Body of pancreas (tissue), 4 donors: ENCODE measurements at places on chromosomes 4 and X. TPM values are rescaled to one million over a fixed set of nuclear protein-coding genes. Genes with fewer than 3 reads are reported as not detected.
A peak's percentile ranks its signal among the peaks of the same experiment; 100 is the strongest.

Gene KCNIP4
- not detected for total RNA-seq

Gene TNIP3
- not detected for total RNA-seq

Gene SPON2
- 33.5 TPM for total RNA-seq

Gene FAM193A
- 22.7 TPM for total RNA-seq

Gene P2RY8
- 0.78 TPM for total RNA-seq

Gene YY2
- total RNA-seq, result 4.9 TPM

- no peak overlapping the region for H3K27ac ChIP-seq
- H3K4me1 ChIP-seq, result no peaks in the 10 kb centered on the region
- no peaks in the 10 kb centered on the region for H3K27me3 ChIP-seq
- H3K36me3 ChIP-seq, result no peaks in the 10 kb centered on the region
- DNase-seq, result no peak
Measured at GRCh38 chr4:111761531-111761930, 383.7 kb upstream of the FAM241A start.

DNA sequence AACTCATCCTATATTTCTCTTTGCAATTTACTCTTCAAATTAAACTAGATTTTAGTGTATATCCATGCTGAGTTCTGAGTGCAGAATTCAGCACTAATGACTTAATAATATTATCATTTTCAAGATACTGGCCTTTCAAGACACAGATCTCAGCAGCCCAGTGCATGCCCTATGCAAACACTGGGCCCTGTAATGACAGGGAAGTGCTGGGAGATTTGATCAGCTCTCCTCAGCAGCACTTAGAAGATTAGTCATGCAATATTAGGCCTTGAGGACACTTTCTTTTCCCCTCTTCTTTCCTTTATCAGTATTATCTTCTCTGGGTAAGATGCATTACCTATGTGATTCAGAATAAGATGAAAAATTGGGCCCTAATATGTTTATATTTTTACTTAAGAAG is 207.1 kb downstream of the PPP3CA start:
- H3K27me3 ChIP-seq, result no peaks in the 10 kb centered on the region
- H3K36me3 ChIP-seq, result no peaks in the 10 kb centered on the region
- no peaks in the 10 kb centered on the region for H3K4me1 ChIP-seq
- no peak overlapping the region for H3K4me3 ChIP-seq
- no peak for DNase-seq

GRCh38 chr4:134727696-134728095 is 526.1 kb upstream of the PABPC4L start:
- H3K4me1 ChIP-seq, result no peaks in the 10 kb centered on the region
- H3K36me3 ChIP-seq, result no peaks in the 10 kb centered on the region
- no peak overlapping the region for H3K27ac ChIP-seq
- DNase-seq, result no peak

- H3K36me3 ChIP-seq, result no peaks in the 10 kb centered on the region
- H3K27me3 ChIP-seq, result no peaks in the 10 kb centered on the region
- no peak overlapping the region for H3K27ac ChIP-seq
- DNase-seq, result no peak
- peaks cover 13% of the 10 kb centered on the region for H3K4me1 ChIP-seq
- no peak overlapping the region for H3K4me3 ChIP-seq
Measured at GRCh38 chr4:151031831-151032605, 16.9 kb upstream of the LRBA start.

DNA sequence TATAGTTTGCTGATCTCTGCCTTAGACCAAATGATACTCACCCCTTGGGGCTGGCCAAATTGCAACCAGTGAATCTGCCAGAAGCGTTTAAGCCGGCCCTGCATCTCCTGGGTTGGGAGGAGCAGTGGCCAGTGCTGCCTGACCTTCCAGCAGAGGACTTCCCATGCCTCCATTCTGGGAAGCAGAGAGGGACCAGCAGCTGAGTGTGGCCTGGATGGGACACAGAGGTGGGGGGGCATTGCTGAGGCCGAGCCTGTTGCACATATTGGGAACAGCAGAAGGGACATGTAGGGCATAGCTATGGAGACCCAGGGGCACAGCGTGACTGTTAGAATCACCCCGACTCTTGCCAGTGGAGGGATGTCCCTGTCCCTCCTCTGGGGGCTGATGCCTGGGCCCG is 93.3 kb downstream of the CPZ start:
- H3K4me3 ChIP-seq, result no peak overlapping the region
- H3K27me3 ChIP-seq, result no peaks in the 10 kb centered on the region
- no peak for DNase-seq
- H3K4me1 ChIP-seq, result no peaks in the 10 kb centered on the region
- H3K27ac ChIP-seq, result no peak overlapping the region

DNA sequence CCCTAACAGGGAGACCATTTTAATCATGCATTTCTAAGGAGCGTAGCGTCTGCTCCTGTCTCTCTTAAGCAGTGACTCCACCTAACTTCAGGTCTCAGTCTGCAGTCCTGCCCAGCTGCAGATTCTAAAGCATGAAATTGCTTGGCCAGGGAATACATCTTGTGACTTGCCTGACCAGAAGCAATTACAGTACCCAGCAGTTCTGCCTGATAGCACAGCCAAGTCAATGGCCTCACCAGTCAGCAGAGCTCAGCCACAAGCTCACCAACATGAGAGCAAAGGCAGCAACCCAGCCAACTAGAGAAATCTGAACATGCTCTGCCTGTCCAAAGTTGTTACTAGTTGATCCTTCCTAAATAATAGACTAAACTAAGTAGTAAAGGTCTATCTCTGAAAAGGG is 2011.9 kb upstream of the PCDH10 start:
- no peaks in the 10 kb centered on the region for H3K36me3 ChIP-seq
- H3K4me3 ChIP-seq, result no peak overlapping the region
- DNase-seq, result no peak
- no peaks in the 10 kb centered on the region for H3K27me3 ChIP-seq

GRCh38 chrX:22164770-22165388 is 107.8 kb upstream of the CBLL2 start:
- H3K27me3 ChIP-seq, result no peaks in the 10 kb centered on the region
- no peaks in the 10 kb centered on the region for H3K36me3 ChIP-seq
- no peak overlapping the region for H3K27ac ChIP-seq
- no peaks in the 10 kb centered on the region for H3K4me1 ChIP-seq

- no peaks in the 10 kb centered on the region for H3K36me3 ChIP-seq
- no peak overlapping the region for H3K27ac ChIP-seq
- no peaks in the 10 kb centered on the region for H3K27me3 ChIP-seq
- no peaks in the 10 kb centered on the region for H3K4me1 ChIP-seq
- H3K4me3 ChIP-seq, result no peak overlapping the region
Measured at GRCh38 chrX:70424801-70425200, 1.7 kb downstream of the GDPD2 start.

DNA sequence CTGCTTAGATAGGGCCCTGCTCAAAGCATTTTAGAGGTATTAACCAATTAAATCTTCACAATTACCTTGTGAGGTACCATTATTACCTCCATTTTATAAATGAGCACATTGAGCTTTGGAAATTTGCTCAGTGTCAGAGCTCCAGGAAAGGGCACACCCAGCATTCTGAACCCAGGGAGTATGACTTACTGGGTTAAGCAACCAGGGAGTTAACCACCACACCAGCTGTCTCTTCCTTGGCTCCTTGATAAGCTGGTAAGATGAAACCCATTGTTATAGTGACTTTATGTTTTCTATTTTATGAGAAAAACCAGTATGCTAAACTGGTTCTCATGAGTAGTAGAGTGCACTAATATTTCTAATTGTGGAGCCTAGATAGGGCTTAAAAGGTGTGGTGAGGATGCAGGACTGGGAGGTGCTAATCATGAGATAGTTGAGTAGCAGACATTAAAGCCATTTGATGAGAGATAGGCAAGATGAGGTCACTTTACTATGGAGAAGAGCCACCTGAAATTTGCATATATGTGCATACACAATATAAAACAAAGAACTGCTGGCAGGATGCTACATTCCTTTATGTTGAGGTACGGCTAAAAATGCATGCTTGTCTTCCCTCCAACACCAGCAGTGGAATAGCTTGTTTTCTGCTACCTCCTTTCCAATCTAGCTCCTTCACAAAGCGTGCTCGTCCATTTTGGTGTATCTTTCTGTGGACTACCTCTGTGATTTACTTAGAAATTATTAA is 556.1 kb downstream of the SPRY1 start:
- no peak overlapping the region for H3K27ac ChIP-seq
- no peaks in the 10 kb centered on the region for H3K36me3 ChIP-seq
- H3K4me3 ChIP-seq, result no peak overlapping the region
- H3K27me3 ChIP-seq, result no peaks in the 10 kb centered on the region

DNA sequence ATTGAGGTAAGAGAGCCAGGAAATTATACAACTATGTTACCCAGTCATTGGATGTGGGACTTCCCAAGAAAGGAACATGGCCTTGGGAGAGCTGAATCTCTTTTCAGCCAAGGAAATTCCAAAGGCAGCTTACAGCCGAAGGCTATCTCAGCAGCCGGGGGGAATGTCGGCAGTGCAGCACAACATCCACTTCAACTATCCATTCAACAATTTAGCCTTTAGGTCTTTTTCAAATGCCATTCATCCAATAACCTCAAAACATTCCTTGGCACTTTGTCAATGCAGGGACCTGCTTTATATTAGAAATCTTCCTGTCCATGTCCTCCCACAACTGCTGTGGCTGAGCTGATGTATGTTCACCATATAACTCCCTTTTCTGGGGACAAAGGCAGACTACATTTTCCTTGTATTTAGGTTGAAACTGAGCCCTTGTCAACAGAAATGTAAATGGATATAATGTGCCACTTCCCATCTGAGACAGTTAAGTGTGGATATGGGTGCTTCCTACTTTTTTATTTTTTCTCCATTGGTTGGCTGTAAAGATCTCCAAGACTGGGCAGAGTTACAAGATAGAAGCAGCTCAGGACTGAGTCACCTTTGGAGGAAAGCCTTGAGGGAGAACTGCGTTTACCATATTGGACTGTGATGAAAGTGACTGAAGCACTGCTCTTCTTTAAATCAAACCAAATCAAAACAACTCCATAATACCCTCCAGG is 94.8 kb downstream of the GPRIN3 start:
- H3K4me3 ChIP-seq, result no peak overlapping the region
- peaks cover 6% of the 10 kb centered on the region for H3K4me1 ChIP-seq
- DNase-seq, result no peak
- no peaks in the 10 kb centered on the region for H3K27me3 ChIP-seq

GRCh38 chr4:89196056-89196674 is 84.8 kb downstream of the TIGD2 start:
- H3K36me3 ChIP-seq, result no peaks in the 10 kb centered on the region
- no peaks in the 10 kb centered on the region for H3K27me3 ChIP-seq
- peak overlapping the region; percentile 74 for H3K27ac ChIP-seq
- peaks cover 41% of the 10 kb centered on the region for H3K4me1 ChIP-seq

DNA sequence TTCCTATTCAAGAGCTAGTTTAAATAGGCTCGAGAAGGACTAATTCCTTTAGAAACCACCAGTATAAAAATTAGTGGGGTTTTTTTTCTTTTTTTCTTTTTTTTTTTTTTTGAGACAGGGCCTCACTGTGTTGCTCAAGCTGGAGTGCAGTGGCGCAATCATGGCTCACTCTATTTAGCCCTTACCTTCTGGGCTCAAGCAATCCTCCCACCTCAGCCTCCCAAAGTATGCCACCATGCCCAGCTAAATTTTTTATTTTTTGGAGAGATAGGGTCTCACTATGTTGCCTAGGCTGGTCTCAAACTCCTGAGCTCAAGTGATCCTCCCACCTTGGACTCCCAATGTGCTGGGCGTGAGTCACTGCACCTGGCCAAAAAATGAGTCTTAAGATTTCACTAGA is 52.8 kb downstream of the APOO start:
- H3K36me3 ChIP-seq, result no peaks in the 10 kb centered on the region
- no peaks in the 10 kb centered on the region for H3K27me3 ChIP-seq
- no peak overlapping the region for H3K4me3 ChIP-seq
- no peak for DNase-seq
- no peaks in the 10 kb centered on the region for H3K4me1 ChIP-seq

DNA sequence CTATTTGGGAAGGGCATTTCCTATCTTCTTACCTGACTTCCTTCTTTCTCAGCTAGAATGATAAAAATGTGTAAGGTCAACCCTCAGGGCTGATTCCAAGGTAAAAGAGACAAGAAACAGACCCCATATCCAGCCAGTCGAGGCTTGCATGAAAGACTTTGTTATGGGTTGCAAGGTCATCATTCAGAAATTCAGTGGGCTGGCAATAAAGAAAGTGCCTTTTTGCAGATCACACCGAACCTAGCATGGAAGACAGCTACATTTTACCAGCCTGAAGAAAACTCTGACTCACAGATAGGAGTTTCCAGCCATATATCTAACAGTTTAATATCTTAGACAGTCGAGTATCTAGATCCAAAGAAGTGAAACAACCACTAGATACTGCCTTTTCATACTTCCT is 87.4 kb downstream of the PDGFC start:
- no peak for DNase-seq
- no peak overlapping the region for H3K27ac ChIP-seq
- no peaks in the 10 kb centered on the region for H3K36me3 ChIP-seq

DNA sequence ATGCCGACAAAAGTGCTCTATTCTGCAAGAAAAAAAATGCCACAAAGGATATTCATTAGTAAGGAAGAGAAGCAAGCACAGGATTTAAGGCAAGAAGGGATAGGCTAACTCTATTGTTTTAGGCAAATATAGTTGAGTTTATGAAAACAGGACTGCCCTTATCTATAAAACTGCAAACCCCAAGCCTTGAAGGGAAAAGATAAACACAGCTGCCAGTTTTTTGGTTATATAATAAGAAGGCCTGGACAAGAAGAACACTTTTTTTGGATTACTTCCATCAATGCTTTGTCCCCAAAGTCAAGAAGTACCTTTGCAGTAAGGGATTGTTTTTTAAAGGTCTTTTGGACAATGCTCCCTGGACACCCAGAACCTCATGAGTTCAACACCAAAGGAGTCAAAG is 45.4 kb upstream of the WWC2 start:
- no peaks in the 10 kb centered on the region for H3K27me3 ChIP-seq
- H3K4me3 ChIP-seq, result no peak overlapping the region
- H3K36me3 ChIP-seq, result no peaks in the 10 kb centered on the region
- no peak overlapping the region for H3K27ac ChIP-seq
- peaks cover 7% of the 10 kb centered on the region for H3K4me1 ChIP-seq

GRCh38 chr4:3769642-3770184 is 3.5 kb downstream of the ADRA2C start:
- DNase-seq, result no peak
- H3K27me3 ChIP-seq, result no peaks in the 10 kb centered on the region
- no peak overlapping the region for H3K4me3 ChIP-seq

DNA sequence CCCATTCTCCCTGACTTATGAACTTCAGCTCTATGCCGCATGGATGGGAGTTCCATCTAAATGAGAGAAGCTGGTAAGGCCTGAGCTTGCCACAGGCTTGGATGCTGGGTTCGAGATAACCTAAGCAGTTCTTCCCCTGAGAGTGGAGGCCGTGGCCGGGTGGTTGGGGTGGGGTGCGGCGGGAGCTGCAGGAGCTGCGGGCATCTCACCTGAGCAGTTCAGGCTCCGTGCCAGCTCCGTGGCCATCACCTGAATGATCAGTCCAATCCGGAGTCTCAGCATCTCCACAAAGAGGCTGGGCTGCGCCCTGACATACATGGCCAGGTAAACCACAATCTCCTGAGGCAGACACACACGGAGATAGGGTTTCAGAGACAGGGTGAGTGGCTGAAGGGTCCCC is 77.6 kb downstream of the PHKA2 start:
- no peaks in the 10 kb centered on the region for H3K27me3 ChIP-seq
- no peaks in the 10 kb centered on the region for H3K4me1 ChIP-seq
- H3K4me3 ChIP-seq, result no peak overlapping the region

- no peaks in the 10 kb centered on the region for H3K27me3 ChIP-seq
- no peaks in the 10 kb centered on the region for H3K4me1 ChIP-seq
- no peak overlapping the region for H3K27ac ChIP-seq
- no peak for DNase-seq
Measured at GRCh38 chr4:23904639-23905071, 14.8 kb upstream of the PPARGC1A start.
